ENCODE measurements at places on chromosomes 7 and 10.

GRCh38 chr7:130988443-130988842 is 254.4 kb upstream of the KLF14 start:
- no peak for DNase-seq

GRCh38 chr10:18306031-18306430 is 165.8 kb downstream of the CACNB2 start:
- no peak for DNase-seq

GRCh38 chr7:18889436-18889835 is 228.0 kb downstream of the TWIST1 start:
- no peak for DNase-seq

- DNase-seq: no peak
These were observed 91.9 kb upstream of the MBL2 start for GRCh38 chr10:52864201-52865106.

- no peak for DNase-seq
These were observed 349.7 kb upstream of the NRP1 start for GRCh38 chr10:33684211-33684611.

Measured in T-helper 2 cell (primary cell).